ENCODE measurements at places on chromosomes 11 and 22.

DNA sequence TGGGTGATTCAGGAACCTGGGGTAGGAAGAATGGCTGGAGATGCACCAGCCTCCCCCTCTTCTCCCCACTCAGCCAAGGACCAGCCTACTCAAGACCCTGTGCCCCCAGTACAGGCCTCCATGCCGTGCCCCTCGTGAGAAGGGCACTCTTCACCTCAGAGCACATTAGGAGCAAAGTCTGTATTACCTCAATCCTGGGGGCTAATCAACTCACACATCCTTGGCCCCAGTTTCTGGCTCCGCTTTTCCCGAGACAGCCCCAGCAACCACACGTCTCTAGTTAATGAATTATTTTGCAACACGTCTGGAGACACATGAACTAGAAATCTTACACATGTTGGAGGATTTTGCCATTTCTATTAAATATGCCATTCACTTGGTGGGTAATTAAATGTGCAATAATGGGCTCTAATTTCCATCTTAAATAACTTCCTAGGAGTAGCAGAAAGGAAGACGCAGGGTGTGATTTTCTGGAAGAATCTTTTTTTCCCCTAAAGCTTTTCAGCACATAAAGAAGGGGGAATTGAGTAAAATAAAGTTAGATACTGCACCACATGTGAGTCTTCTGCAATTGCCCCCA lies 63.0 kb downstream of the TMPRSS5 start:
- no peak for DNase-seq

DNA sequence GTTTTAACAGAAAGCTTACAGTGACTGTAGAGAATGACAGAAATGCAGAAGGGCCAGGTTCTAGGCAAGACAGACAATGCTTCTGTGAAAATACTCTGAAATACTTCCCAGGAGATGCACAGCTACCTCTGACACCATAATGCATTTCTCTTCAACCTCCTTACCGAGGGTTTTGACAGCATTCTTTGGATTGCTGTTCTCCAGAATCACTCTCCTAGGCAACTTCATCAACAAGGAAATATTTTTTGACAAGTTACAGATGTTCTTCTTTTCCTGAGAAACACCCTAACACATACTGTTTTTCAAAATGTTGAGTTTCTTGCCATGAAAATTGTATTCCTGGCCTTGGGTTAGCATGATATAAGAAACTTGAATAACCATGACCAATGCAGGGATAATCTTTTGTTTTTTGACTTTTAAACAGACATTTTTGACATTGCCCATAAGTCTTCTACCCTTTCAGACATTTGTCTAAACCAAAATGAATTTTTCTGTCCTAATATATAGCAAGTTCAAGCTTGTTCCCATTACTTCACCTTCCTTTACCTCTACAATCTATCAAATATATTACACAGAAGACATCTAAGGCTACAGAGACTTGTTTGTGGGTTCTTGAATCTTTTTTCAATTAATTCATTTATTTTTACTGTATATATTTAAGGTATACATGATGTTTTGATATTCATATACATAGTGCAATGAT lies 108.1 kb downstream of the CCDC34 start:
- no peak for DNase-seq

DNA sequence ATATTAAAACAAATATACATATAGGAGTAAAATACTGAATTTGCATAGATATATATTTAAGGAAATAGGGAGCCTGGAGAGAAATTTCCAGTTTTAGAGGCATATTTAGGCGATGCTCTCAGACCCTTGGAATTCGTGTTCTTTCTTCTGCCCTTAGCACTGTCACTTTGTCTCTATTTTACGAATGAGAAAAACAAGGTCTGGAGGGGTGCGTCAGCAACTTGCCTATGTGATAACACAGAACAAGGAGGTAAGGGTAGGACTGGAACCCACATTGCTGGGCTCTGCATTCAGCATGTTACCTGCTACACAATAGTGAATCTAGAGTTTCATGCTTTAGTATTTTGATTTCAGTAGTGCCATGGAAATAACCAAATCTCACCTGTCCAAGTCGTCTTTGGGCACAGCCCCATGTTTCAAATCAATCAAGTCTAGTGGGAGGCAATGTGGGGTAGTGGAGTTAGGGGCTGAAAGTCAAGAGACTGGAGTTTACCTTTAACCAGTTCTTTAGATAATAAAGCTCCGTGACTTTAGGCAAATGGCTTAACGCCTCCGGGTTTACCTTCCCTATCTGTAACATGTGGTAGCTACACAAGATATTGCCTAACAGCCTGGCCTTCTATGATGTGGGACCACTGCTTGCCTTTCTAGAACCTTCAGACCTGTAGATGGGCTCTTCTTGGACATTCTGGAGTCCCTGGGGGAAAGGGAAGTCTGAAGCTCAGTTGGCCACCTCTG lies 44.8 kb upstream of the AMPD3 start:
- DNase-seq = no peak

DNA sequence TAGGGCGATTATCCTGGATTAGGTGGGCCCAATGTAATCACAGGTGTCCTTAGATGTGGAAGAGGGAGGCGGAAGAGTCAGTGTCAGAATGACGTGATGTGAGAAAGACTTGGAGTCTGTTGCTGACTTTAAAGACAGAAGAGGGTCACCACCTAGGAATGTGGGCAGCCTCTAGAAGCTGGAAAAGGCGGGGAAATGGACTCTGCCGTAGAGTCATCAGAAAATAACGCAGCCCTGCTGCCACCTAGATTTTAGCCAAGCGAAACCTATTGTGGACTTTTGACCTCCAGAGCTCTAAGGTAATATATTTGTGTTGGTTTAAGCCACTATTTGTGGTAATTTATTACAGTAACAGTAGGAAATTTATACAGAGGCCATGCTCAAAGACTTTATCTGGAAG lies 4.8 kb downstream of the DDX10 start:
- DNase-seq = no peak

GRCh38 chr11:84316866-84317555 lies 1030.8 kb upstream of the CCDC90B start:
- DNase-seq = no peak

DNA sequence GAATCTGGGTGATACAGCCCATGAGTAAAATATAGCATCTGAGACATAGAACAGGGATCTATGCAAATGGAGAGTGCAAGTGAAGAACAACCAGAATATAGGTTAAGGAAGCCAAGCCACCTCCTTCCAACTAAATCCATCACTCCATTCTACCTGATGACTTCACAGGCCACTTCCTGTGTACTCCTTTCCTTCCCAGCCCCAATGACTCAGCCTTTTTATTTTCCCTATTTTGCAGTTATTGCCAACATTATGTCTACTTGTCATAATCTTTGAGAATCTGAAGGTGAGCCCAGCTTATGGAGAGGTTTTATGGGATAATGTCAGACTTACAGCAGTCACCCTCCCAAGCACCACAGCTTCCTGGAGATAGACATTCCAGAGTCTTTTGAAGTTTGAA lies 1.4 kb upstream of the OR52M1 start:
- DNase-seq = no peak

DNA sequence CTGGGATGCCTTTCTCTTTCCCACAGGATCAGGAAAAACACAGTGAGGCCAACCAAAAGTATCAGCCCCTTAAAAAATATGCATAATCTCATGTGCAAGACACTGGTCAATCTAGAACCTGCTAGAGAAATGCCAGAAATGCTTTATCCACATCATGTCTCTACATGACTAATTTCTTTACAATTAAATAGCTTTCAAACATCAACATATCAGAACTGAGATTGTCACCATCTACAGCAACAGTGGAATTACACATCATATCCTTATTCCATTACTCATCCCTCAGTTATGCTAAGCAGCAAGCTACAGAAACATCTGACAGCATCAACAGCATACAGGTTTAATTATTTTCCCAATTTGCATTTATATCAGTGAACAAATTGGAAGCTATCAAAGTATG lies 78.8 kb downstream of the DDIAS start:
- DNase-seq = no peak

- DNase-seq = no peak
Measured at GRCh38 chr11:102530558-102530957, at the start of gene MMP7. MMP7 (minus strand) TSS chr11:102530747; CDS start chr11:102530700, 47 bp downstream.

- no peak for DNase-seq
Measured at GRCh38 chr11:74694136-74694930, 36.9 kb downstream of the CHRDL2 start.

DNA sequence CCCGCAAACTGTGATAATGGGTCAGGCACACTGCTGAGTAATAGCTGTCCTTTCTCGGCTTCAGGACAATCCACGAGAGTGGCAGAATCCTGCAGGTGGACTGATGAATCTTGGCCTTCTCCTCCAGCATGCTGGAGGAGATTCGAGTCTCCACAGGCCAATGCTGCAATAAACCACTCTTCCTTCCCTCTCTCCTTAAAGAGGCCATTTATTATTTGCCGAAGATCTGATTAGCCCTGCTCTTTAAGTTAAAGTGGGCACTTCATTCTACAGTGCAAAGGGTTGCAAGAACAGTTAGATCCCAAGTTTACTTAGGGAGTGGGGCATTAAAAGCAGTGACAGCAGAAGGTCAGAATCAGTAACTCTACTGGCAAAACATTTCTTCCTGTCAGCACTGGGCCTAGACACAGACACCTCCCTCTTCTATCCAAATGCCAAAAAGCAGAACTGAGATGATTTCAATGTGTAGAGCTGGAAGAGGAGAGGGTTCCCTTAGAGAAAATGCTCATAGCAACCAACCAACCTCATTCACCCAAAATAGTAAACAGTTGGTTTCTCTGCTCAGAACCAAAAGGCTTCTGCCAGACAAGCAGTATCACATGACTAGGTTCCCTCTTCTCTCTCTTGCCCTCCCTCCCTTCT lies 121.7 kb downstream of the SGSM3 start:
- DNase-seq = no peak

- DNase-seq = no peak
Measured at GRCh38 chr11:116355104-116355503, 417.7 kb downstream of the BUD13 start.

- DNase-seq = no peak
Measured at GRCh38 chr11:10824888-10825287, 16.2 kb upstream of the EIF4G2 start.

DNA sequence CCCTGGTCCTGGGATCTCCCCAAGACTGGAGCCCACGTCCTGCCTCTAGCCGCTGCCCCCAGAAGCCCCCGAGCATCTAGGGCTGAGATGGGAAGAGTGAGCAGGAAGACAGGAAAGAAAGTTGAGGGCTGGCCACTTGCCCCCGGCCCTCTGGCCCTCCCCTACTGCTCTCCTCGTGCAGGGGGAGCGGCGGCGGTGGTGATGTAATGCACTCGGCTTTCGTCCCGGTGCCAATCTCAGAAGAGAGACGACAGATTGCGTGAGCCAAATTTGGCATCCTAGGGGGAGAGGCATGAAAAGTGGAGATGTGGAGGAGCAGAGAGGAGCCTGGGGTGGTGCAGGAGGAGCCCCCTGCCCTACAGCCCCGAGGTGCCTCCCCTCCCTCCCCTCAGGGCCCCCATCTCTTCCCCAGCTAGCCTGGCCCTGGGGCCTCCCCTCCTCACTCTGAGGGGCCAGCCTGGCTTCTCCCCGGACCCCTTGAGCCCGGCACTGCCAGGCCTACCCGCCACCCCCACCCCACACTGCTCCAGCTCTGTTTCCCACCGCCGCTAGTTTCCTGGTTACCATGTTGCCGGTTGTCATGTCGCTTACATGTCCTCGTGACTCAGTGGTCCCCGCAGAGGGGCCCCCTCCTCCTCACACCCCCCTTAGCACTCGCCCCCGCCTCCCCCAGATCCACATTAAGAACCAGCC lies 2.5 kb downstream of the KCNJ4 start:
- DNase-seq = no peak

DNA sequence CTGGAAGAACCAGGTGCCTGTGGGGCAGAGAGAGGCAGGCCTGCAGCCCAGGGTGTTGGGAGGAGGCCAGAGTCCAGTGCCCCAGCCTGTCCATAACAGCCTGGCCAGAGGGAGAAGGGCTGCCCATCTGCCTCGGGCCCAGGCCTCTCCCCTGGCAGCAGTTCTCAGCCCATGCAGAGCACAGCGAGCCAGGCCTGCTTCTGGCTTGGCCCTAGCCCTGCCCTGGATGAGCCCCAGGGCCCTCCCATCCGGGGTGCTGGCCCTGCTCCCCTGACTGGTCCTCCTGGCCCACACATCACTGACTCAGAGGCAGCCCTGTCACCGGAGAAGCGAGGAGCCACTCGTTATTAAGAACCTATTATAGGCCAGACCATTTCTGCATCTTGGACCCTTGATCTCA lies 19.7 kb upstream of the MYRF start:
- DNase-seq = no peak

- DNase-seq = no peak
Measured at GRCh38 chr11:128516886-128517285, 70.5 kb downstream of the ETS1 start.

DNA sequence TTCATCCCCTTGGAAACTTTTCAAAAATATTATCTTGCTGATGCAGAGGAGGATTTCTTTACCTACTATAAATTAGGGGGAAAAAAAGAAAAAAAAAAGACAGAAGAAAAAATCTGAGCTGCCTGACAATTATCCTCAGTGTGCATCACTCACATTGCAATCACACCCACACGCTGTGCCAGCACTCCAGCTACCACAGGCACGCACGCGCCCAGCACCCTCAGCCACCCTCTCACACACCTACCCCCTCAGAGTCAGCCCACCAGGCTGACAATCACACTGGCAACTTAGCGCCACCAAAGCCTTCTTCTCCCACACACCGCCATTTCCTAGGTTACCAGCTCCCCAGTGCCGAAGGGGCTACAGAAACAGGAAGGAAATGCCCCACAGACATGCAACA lies 236.1 kb downstream of the KCNA4 start:
- no peak for DNase-seq

DNA sequence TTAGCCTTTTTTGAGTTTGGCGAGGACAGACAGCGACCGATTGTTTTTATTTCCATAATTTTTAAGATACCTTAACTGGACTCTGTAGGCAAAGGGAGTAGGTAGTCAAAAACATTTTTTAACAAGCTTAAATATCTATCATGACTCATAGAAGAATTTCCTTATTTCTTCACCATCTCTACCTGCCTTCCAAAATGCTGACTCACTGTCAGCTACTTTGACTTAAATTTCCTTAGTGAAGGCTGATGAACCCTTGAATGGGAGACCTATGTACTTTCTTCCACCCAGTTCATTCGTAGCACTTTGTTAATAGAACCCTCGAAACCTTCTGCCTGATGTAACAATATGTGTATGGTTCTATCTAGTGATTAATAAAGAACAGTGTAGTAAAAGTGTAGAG lies 1.1 kb upstream of the MTMR2 start:
- no peak for DNase-seq

GRCh38 chr11:74742070-74742469 lies 6.6 kb upstream of the RNF169 start:
- no peak for DNase-seq

DNA sequence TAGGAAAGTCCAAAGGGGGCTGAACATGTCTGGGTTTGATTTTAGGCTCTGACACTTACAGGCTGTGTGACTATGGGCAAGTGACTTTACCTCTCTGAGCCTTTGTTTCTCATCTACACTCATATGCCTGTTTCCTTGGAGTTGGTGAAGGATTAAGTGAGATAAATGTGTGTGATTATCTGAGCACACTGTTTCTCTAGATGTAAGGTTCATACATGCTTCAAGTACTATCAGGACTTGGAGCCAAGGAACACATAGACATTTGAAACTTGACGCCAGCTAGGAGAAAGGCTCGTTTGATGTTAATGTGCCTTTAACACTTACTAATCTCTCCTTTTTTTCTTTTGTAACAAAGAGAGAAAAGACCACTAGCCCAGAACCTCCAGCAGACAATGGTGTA lies 9.7 kb downstream of the CRYBB1 start:
- no peak for DNase-seq

Measured in T follicular helper cell (primary cell).